CD4-positive, alpha-beta T cell (primary cell): ENCODE measurements at places on chromosomes 6 and 20. TPM values are rescaled to one million over a fixed set of nuclear protein-coding genes. Genes with fewer than 3 reads are reported as not detected.

Gene C6orf132
- not detected for total RNA-seq

Gene CNBD2
- total RNA-seq = 17.4 TPM

Gene TREML1
- not detected for total RNA-seq

Gene SIRPB2
- 0.20 TPM for total RNA-seq

Gene LY6G6D
- total RNA-seq = not detected

Gene PTCHD4
- total RNA-seq = not detected

Gene IL20RA
- total RNA-seq = not detected

Gene SPDEF
- total RNA-seq = 0.17 TPM

Gene CLDN20
- total RNA-seq = not detected

Gene MCM9
- total RNA-seq = 25.5 TPM

DNA sequence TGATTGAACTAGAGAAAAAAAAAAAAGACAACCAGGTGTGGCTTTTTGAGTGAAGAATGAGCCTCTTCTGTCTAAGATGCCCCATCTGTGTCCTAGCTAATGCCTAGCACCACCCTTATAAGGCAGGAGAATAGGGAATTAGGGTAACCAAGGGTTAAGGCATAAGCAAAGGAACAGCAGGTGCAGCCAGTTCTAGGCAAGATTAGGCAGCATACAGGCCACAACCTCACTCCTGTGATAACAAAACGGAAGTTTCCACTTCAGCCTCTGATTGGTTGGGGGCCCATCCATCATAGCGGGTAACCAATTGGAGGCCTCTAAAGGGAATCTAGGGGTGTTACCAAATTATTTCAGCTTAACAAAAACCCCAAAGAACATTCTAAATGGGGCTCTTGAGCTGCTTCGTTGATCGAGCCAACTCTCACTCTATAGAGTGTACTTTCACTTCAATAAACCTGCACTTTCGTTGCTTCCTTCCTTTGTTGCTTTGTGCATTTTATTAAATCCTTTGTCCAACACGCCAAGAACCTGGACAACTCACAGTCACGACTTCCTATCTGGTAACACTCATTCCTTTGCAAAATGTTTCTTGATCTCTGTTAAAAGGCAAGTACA, 61.9 kb upstream of the TAGAP start:
- peak; percentile 91 for DNase-seq

- no peak for DNase-seq
These were observed 116.8 kb upstream of the DST start for GRCh38 chr6:56759521-56759920.

- DNase-seq = no peak
These were observed 61.0 kb downstream of the RAB44 start for GRCh38 chr6:36758516-36759147.

GRCh38 chr20:7967199-7967844, 27.1 kb upstream of the HAO1 start:
- DNase-seq = no peak

- no peak for DNase-seq
These were observed 50.6 kb downstream of the SOD2 start for GRCh38 chr6:159642481-159642880.

DNA sequence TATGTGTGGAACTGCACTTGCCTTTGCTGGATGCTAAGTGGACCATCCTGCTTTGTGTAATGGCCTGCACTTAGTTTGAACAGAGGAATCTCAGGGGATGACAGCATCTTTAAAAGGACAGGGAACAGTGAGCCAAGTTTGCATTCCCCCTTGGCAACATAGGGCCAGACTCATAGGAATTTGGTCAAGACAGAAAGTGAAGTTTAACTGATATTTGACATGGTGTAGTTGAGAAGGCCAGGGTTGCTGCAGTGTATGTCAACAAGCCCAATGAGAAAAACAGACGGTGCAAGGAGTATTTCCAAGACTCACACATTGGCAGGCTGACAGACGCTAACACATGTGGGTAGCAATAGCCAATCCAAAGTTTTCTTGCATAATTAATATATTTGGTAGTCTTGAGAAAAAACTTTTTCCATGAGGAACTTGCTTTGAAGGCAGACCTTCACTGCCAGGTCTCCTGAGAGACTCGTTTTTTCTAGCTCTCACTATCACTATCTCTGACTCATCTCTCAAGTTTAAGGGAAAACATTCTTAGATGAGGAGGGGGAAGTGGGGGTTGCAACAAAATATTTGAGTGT, 213.8 kb downstream of the IBTK start:
- DNase-seq = no peak

GRCh38 chr6:2465336-2465735, 219.9 kb upstream of the GMDS start:
- DNase-seq = no peak

GRCh38 chr6:151181706-151182363, 57.9 kb upstream of the AKAP12 start:
- DNase-seq = no peak

DNA sequence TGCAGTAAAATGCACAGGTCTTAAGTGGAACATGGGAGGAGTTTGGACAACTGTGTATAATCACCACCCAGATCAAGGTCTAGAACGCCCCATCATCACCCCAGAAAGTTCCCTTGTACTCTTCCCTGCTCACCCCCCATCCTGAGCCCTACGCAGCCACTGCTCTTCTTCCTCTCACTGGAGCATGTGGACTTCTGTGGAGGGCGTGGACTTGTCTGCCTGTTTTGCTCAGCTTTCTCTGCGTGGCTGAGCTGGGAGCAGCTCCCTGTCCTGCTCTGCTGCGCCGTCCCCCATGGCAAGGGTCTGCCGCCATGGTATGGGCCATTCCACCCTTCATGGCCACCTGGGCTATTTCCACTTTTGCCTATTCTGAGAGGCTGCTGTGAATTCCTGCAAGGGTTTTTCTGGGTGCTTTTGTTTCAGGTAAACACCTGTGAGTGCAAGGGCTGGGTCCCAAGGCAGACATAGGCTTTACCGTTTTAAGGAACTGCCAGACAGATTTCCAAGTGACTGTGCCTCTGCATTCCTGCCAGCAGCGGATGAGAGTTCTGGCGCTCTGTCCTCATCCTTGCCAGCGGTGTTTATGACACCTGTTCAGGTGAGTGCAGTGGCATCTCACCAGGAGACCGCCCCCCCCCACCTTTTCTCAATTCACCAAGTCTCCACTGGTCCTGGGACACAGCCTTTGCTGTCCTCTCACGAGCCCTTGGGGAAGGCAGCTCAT, 19.7 kb downstream of the PCK1 start:
- DNase-seq = no peak

GRCh38 chr6:143507358-143508145, 4.0 kb downstream of the FUCA2 start:
- DNase-seq = no peak

DNA sequence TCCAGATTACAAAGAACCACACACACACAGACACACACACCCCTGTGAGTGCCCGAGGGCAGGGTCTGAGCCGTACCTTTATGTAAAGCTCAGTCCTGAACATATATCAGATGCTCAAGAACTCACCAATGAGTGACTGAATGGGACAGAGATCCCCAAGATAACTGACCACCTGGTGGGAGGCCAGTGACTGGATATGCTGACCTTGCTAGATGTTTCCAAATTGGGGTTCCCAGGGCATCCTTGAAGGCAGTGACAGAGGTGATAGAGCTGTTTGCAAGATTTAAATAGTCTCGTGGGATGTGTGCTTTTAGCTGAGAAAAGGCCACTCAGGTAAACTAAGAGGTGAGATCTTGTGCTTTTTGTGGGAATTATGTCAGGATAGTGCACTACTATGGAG, 39.3 kb downstream of the KCNK17 start:
- no peak for DNase-seq

- no peak for DNase-seq
These were observed 1643.9 kb downstream of the HACE1 start for GRCh38 chr6:103215847-103216246.

GRCh38 chr20:1930165-1930564, 35.0 kb downstream of the SIRPA start:
- DNase-seq = no peak

DNA sequence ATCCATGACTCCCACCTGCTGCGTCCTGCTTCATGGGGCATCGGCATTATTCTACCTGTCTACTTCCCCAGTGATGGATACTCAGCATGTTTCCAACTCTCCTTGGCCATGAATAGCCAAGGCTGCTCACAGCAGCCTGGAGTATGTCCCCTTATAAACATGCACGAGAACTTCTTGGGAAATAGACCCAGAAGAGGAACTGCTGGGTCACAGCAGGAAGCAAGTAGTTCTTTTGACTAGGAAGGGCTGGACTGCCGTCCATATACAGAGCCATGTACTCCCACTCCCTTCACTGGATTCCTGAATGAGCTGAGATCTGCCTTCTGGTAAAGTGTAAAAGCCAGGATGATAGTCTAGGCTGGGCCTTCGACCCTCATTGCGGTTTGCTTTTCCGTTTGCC, 106.3 kb upstream of the KCNK16 start:
- DNase-seq = no peak

GRCh38 chr20:919491-919916, 3.4 kb upstream of the ANGPT4 start:
- no peak for DNase-seq

GRCh38 chr20:43306837-43307236, 117.1 kb upstream of the PTPRT start:
- no peak for DNase-seq

- no peak for DNase-seq
These were observed 249.7 kb upstream of the HS3ST5 start for GRCh38 chr6:114592506-114592905.

DNA sequence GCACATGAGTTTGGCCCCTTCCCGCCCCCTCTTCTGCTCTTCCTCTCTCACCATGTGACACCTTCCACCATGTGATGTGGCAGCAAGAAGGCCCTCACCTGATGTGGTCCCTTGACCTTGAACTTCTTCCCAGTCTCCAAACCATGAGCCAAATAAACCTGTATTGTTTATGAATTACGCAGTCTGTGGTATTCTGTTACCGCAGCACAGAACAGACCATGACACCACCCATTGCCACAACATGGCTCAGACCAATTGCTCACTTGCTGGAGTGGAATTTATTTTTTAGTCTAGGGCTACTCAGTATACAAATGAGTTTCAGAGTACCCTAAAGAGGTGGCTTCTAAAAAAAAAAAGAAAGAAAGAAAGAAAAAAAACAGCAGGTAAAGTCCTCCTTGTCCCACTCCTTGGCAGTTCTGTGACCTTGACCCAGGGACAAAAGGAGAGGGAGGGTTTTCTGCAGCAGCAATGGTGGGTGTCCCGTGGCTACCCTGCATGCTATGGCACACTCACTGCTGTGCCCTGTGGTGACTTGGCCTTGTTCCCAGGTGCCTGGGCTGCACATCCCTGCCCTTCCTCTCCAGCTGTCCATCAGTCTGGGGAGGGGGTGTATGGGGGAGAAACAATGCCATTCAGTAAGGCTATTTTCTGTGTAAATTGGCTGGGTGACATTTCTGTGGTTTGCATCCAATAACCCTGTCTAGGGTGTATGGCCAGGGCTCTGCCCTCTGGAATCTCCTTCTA, 5.4 kb upstream of the VSX1 start:
- no peak for DNase-seq

GRCh38 chr6:166476634-166477215, 94.0 kb upstream of the MPC1 start:
- DNase-seq = no peak

GRCh38 chr6:101728388-101728787, 334.9 kb downstream of the GRIK2 start:
- DNase-seq = no peak

DNA sequence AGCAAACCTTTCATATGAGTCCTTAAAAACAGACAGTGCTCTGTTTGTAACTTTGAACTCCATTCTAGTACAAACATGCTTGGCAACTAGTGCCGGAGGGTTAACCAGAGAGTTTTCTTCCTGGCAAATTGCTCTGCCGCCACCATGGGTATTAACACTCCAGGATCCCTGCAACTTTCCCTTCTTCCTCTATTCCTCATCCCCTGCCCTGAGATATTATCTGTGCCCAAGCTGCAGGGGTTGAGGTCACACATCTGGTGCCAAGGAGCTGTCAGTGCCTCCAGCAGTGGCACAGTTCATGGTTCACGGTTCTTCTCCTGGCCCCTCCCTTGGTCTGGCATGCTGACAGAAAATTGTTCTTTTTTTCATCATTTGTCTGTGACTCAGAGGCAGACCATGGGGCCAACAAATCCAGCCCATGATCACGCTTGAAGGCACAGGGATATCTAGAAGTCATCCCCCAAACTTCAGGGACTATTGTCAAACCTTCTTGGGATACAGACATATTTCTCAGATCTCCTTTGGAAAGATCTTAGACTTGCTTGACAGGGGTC, 77.5 kb downstream of the ATXN1 start:
- no peak for DNase-seq
